ENCODE measurements at places on chromosomes 2 and 18.

DNA sequence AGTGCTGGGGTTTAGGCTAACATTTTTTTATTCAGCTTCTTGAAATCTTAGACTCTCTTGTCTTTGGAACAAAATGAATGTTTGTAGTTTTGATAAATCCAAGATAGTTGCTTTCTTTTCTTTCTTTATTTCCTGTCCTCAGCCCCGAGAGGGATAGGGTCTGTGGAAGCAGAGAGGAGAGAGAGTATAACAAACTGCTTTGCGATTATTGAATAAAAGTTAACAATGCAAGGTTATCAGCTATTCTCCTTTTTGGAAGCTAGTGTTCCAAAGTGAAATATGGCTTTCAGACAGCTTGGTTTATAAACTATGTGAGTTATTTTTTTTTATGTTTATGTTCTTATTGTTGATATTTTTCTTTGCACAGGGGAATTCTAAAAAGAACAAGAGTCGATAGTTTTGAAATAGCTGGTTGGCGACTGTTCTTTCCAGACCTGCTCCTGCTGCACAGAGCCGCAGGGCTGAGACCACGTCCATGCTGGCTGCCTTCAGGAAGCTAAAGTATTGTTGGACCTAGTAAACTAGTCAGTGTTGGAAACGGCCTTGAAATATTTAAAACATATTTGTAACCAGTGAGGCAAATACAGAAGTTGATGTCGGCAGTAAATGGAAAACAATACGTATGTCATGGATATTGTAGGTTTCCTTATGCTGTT is 15.5 kb upstream of the STON1 start:
- no peak for DNase-seq

DNA sequence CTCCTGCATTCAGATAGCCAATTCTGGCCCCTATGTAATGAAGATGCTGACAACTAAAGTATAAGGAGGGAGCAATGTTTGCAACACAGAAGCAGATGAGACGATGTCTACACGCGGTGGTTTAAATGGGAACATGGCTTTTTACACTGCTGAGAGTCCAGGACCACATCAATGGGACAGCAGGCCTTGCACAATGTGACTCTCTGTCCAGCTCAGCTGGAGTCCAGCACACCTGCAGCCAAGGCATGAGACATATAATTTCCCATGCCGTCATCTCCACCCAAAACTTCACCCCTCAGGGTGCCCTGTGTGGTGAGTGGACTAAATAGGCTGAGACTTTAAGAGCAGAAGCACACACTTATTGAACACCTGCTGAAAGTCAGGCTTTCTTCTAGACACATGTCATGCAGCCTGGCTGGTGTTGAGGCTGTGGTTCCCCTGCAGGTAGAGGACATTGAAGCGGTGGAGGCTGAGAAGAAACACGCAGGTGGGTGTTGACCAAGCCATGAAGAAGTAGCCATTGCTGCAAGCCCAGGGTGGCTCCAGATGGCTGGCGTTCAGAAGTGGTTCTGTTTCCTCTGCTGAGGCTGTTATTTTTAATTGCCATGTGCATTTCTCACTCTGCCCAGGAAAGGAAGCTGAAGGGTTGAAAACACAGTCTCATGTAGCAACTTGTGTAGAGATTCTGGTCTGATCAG is 345.6 kb downstream of the MYCN start:
- DNase-seq = no peak

DNA sequence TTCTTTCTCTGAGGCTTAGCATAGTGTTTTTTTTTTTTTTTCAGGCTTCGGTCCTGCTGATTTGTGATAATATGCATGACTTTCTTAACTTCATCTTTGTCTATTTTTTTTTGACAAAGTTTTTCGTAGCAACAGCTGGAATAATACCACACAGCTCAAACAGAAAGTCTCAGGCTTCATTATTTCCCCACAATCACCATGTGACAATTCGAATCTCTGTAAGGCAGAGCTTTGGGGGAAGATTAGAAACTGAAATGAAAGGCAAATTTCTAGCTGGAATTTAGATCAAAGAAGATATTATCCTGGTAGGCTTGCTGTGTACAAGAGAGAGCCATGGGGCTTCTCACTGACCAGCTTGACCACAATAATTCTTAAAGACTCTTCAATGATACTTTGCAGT is 12.2 kb upstream of the CD28 start:
- DNase-seq = no peak

DNA sequence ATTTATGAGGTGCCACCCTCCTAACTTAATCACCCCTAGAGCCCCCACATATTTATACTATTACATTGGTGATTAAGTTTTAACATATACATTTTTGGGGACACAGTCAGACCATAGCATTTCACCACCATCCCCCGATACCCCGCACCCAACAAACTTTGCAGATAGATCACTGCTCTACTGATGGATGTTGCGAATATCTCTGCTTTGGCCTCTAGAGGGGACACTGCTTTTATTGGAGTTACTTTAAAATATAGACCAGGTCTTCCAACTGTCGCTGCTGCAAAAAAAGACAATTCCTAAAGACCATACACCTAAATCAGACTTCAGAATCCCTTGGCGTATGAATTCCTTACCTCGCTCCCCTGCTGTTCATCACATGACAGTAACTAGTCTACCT is 115.8 kb upstream of the FSHR start:
- DNase-seq = no peak

DNA sequence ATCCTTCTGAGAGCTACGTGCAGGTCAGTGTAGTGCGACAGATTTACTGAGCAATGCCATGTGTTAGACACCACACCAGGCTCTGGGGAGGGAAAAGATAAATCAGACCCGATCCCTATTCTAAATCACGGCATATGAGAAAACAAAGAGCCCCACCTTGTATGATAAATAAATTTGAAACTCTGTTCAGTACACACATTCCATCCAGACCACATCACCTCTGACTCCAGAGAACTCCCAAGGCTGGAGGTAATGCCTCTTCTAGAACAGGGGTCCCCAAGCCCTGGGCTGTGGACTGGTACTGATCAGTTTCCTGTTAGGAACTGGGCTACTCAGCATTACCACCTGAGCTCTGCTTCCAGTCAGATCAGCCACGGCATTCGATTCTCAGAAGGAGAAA is 77.3 kb downstream of the QPCT start:
- no peak for DNase-seq

DNA sequence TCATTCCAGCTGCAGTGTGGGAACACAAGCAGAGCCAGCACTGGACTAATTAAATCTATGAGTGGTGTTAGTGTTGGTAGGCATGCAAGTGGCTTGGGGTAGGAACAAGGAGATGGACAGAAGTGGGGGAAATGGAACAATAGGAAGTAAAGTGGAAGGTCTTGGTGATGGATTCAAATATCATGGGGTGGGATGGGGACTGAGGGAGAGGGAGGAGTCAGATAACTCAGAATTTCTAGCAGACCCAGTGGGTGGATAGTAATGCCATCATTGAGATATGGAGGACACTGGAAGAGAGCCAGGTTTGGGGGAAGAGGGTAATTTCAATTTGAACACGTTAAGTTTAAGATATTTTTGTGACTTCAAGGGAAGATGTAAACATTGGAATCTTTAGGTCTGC is 2.9 kb upstream of the LNPK start:
- DNase-seq = no peak

DNA sequence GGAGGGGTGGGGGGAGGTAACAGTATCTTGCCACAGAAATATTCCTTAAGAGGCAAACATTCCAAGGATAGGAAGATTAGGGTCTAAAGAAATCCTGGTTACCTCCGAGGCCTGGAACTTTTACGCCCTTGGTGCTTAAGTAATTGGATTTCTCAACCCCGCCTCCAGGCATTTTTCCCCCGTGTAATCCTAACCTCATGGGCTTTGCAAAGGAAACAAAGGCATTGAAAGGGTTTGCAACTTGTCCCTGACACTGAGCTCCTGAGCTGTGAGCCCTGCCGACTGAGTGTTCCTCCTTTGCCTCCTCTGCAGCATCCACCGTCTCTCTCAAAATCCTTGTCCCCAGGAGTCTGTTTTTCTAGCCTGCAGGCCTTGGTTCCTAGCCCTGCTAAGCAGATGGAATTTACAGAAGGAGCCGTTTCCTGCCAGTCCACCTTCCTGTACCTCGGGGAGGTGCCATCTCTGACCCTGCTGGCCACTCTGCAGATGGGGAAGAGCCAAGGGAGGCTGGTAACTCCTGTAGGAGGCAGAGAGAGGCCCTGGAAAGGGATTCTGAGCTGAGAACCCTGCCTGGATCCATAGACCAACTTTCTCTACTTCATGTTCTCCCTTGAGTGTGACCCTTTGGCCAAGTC is 24.2 kb downstream of the TET3 start:
- no peak for DNase-seq

DNA sequence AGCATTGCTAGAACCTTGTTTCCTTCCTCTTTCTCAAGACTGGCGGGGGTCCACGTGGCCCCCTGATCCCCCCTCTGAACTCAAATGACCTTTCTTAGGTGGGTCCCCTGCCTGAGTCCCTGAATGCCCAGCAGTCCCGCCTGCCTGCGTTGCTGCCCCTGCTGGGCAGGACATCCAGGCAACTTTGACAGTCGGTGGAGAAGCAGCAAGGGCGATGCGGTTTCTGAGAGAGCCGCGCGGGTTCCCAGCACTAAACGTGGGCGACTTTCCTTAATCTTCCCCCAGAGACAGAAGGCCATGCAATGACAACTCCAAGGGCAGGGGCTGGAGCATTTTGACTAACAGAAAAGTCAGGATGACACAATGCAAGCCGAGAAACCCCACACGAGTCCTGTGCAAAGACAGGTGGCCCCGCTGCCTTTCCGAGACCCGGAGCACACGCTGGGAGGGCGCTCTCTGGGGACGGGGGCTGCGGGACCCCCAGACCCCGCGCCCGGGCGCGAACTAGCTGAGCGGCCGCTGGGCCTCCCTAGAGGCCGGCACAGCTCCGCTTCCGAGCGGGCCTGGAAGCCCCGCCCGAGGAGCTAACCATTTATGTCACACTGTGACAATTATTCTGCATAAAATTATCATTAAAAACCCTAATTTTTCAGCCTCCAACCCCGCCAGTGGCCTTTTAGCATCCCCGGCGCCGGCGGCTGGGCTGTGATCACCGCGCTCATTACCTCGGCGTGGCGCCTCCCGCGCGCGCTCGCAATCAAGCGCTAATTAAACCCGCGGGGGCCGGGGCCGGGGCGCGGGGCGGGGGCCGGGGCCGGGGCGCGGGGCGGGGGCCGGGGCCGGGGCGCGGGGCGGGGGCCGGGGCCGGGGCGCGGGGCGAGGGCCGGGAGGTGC is 27.4 kb downstream of the ASB18 start:
- DNase-seq = peak; percentile 25

DNA sequence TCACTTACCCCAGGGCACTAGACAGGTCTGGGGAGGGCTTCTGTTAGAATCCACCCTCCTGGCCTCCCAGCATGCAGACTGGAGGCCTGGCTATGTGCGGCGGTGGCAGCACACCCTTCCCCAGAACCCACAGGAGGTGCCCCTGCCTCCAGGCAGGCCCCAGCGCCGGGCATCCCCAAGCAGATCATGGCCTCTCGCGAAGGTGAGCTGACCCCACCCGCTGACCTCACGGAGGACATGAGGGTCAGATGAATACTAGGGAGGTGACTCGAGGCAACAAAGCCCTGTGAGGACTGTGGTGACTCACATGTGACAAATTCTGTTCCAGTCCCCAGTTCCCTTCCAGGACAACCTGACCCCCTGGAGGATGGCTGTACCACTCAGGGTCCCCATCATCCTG is 1.9 kb downstream of the MAB21L4 start:
- DNase-seq = no peak

- no peak for DNase-seq
Measured at GRCh38 chr2:141399270-141399669, 731.5 kb downstream of the LRP1B start.

DNA sequence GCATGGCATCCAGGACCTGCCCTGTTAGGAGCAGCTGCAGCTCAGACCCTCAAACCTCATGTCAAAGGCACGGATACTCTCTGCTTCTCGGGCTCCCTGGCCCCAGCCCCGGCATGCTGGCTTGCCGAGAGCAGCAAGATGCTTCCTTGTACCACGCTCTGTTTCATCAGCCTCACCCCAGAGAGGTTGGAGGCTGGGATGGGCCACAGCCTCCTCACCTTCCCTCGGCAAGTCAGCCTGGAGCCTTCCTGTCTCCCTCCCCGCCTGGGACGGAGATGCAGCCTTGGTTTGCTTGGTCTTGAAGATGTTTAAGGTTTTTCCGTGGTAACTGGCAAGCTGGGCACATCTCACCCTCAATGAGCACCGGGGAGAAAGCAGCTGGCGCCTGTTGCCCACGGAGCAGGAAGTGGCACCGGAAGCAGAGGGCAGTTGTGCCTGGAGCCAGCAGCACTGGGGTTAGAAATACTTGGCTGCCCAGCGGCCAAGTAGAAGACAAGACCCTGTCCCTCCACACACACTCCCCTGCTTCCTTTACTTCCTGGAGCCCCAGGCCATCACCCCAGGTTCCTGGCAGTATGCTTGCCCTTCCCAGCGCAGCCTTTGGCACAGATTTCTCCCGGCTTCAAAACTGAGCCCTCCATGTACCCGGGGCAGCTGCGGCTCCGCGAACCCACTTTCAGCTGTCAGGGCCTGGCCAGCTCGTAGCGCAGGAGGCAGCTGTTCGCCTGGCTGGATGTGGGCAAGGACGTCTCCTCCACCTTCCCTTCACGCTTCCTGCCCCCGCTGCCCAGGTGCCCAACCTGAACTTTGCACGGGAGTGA is 17.4 kb downstream of the FBLN7 start:
- peak; percentile 6 for DNase-seq

DNA sequence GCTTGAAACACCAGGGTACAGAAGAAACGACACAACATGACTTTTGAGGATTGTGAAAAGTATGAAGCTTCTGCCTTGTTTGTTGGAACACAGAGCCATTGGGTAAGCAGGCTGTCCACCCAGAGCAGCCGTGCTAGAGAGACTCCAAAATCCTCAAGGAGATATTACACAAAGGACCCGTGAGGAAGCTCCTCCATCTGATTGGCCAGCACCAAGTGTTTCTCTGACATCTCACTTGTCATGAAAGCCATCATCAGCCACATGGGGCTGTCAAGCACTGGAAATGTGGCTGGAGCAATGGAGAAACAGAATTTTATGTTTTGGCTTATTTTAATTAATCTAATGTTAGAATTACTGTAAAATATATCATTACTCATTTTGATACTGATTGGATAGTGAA is 29.8 kb upstream of the LDAH start:
- DNase-seq = no peak

- DNase-seq = no peak
Measured at GRCh38 chr2:182611009-182611408, 105.0 kb upstream of the DNAJC10 start.

DNA sequence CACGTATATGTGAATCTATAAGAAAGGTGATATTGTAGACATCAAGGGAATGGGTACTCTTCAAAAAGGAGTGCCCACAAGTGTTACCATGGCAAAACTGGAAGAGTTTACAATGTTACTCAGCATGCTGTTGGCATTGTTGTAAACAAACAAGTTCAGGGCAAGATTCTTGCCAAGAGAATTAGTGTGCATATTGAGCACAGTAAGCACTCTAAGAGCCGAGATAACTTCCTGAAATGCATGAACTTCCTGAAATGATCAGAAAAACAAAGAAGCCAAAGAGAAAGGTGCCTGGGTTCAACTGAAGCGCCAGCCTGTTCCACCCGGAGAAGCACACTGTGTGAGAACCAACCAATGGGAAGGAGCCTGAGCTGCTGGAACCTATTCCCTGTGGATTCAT is 101.0 kb downstream of the HS6ST1 start:
- no peak for DNase-seq
